Osteocyte (in vitro differentiated cells): ENCODE measurements at places on chromosomes 12 and 14.

DNA sequence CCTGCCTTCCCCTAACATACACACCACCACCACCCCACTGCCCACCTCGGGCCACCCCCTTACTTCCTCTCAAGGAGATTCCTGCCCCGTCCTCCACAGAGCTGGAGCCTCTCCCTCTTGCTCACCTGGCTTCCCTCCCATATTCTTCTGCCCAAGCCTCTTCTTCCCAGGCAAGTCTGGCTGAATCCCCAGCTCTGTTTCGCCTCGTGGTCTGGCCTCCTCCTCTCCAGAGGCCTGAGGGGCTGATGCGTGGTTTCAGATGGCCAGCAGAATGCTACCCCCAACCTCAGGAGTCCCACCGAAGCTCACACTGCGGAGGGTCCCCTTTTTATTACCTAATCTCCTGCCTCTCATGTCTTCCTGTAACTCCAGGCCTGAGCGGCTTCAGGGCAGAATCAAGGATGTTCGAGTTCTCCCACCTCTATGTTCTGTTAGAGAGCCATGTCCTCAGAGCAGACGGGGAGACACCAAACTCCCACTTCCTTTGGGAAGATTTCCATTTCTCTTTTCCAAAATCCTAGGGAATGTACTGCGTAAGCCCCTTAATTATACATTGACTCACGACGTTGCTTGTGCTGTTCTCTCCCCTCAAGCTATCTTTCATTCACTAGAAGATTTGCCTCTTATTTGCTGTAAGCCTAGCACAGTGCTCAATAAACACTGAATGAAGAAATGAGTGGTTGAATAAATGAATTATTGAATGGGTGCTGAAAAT lies 33.9 kb upstream of the LTBP2 start:
- no peak for DNase-seq

DNA sequence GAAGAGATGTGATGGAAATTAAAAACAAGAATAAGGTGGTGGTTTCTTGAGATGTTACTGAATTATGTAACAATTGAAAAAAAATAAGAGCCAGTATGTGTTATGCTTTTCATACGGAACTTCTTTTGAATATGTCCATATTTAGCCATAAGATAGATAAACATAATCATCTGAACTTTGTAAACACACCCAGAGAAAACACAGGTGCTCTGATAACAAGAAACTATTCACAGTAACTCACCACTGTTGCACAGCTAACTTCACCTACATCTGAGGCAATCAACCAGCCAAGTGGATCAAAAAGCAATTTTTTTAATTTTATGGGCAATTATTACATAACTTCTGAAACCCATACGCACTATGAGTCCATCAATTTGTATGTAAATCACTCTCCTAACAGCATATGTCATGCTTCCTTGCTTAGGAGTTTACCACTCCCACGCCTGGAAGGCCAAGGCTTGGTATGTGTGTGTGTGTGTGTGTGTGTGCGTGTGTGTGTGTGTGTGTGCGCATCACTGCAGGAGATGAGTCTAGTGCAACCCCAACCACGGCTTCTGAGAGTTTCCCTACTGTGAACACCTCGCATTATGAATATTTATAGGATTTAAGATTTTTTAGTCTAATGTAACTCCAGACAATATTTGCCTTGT lies 443.4 kb downstream of the BCAT1 start:
- no peak for DNase-seq

DNA sequence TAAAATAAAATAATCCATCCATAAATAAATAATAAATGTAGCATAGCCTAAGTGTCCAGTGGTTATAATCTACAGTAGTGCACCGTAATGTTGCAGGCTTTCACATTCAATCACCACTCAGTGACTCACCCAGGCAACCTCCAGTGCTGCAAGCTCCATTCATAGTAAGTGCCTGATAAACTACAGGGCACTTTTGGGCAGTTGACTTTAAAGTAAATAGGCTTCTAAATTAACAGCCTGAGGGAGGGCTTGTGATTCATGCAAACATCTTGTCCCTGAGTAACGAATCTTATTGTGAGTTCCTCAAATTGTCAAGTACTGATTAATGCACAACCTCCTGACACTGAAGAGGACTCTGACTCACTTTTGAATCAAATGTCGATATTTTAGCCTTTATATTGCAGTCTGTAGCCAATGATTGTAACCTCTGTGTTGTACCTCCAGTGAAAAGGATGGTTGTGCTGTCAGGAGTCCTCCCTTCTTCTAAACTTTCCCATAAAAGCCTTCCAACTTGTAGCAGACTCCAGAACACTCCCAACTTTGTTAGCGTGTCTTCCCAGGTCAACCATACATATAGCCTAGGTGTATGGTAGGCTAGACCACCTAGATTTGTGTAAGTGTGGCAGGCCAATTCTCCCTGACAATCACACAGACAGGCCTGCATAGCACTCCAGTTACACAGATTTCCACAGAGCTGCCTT lies 55.0 kb upstream of the BICD1 start:
- DNase-seq: no peak

DNA sequence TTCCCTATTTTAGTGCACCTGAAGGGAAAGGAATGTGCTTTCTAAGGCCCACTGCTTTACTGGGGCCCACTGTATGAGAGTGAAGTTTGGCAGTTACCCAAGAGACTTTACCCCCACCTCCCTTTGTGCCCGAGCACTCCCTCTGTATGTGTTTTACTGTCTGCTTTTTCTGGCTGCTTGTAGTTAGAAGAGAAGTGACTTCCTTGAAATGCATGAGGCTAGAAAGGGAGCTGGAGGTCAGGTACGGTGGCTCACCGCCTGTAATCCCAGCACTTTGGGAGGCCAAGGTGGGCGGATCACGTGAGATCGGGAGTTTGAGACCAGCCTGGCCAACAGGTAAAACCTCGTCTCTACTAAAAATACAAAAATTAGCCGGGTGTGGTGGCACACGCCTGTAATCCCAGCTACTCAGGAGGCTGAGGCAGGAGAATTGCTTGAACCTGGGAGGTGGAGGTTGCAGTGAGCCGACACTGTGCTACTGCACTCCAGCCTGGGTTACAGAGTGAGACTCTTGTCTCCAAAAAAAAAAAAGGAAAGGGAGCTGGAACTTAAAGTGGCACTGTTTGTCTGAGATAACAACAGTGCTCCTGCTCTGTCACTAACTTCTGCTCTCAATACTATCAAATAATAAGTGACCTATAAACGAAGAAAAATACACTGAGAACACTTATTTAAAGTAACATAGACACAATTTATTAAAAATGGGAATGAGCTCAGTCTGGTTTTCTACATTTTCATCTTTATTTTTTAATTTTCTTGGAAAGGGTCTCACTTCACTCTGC lies 5.8 kb downstream of the TRIP11 start:
- no peak for DNase-seq

GRCh38 chr12:131218026-131218922 lies 264.6 kb downstream of the ADGRD1 start:
- no peak for DNase-seq

DNA sequence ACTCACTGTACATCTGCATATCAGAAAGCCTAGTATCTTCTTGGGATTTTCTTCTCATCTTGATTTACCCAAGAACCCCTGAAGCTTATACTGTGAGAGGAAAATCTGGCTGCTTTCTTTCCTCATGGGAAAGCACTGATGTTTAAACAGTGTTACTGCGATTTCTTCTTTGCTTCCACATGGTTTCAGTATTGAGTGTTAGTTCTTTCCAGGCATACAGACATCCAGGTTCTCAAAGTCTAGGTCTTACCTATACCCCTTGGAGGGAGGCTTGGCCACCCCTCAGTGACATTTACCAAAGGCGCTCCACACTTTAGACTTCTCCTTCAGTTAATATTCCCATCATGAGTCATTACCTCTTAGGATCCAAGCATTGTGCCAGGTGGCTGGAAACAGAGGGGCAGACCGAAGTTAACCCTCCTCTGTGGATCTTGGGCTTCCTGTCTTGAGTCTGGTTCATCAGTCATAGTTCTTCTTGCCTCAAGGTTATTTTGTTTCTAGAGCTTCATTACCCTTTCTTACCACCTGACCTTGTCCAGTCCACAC lies 79.1 kb downstream of the TMEM117 start:
- DNase-seq: no peak

GRCh38 chr12:27119797-27120196 lies 37.4 kb upstream of the C12orf71 start:
- DNase-seq: no peak

DNA sequence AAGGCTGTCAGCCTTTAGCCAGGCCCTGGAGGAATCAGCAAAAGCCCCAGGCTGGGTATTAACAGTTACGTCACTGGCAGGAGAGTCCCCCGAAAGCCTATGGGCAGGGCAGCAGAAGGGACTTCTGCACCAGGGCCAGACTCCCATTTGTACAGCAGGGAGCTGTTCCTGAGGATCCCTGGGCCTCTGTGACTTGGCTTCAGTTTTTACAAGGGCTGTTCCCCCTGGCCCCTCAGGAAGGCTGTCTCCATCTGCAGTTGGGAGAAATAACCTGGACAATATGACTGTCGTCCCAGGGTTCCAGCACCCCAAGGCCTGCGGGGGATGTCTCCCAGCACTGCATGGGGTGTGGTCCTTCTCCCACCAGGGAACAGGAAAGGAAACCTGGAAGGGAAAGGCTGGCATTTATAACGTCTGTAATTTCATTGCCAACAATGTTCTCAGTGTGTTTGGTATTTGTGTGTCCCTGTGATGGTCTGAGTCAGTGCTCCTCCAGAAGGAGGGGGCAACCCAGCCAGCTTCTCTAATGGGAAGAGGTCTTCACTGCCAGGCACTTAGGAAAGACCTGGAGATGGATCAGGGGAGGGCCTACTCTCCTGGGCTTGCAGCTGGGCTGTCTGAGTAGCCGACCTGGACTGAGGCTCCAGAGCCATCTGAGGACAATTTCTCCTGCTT lies 42.4 kb downstream of the ERH start:
- DNase-seq: no peak

DNA sequence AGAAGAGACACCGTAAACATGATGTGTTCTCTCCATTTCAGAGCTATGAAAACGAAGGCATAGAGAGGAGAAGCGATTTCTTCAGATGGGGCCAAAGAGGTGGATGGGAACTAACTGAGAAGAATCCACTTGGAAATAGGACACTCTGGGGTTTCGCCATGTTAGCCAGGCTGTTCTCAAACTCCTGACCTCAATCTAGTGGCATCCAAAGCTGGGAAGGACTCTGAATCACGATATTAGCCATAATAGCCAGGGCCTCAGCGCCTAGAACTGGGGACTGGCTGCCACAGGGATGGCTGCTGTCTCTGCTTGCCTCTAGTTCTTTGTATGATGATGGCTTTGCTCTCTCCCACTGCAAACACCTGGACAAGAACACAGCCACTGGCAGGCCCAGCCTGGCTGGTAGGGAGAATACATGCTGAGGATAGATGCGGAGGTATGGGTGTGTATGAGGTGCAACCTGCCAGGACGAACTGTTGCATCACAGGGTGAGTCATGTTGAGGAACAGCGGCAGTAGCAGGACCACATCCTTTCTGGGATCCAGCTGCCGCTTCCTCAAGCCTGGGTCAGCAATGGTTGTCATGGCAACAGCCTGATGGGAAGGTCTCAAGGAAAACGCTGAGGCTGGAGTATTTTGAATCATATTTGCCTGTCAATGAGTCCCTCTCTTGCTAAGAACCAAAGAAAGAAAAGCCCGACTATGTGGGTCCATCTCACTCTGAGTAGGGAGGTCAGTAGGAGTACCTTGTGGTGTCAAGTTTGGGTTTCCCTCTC lies 31.1 kb downstream of the CCDC177 start:
- DNase-seq: no peak

- DNase-seq: no peak
Measured at GRCh38 chr14:100586403-100587085, 673 bp downstream of the BEGAIN start.

GRCh38 chr12:47303995-47304560 lies 224.3 kb upstream of the AMIGO2 start:
- no peak for DNase-seq

DNA sequence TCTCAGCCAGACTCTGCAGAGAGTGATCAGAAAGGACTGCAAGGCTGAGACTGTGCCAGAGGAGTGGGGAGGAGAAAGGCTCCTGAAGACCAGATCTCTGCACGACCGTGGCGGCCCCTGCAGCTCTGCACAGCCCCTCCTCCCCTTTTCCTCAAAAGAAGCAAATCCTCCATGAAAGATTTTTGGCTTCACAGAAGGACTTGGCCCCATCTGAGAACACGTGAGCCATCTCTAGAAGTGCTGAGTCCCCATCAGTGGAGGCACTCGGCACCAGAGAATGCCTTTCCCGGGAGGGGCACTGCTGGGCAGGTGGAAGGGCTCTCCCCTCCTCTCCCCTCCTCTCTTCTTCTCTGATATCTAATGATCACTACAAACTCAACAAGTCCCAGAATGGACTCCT lies 6.8 kb downstream of the FIGNL2 start:
- no peak for DNase-seq

DNA sequence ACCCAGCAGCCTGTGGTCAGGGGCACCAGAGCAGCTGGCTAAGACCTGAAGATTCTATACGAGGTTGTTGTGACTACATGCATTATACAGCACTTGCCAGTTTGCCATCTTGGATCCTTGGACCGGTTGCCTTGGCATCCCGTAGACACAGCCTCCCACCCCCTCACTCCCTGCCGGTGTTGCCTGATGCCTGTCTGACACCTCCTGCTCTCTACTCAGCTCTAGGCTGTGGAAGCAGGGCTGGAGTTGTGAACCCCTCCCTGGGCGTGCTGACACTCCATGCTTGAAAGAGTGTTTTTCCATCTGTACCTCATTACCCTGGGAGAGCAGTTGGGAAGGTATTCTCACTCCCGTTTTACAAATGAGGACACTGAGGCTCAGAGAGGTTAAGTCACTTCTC lies 2.5 kb downstream of the CHGA start:
- no peak for DNase-seq

DNA sequence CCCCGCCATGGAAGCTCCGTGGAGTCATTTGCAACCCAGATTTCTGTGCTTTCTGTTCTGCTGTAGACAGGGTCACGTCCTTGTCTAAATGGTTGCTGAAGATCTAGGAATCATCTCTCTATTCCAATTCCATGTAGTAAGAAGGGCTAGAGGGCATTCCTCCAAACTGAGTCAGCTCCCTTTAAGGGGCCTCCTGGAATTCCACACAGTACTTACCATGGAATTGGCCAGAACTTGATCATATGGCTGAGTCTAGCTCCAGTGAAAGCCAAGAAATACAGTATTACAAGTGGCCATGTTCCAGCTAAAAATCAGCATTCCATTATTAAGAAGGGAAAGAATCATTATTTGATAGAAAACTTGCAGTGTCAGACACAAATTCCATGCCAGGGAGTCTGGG lies 171.9 kb downstream of the PRKCH start:
- no peak for DNase-seq

DNA sequence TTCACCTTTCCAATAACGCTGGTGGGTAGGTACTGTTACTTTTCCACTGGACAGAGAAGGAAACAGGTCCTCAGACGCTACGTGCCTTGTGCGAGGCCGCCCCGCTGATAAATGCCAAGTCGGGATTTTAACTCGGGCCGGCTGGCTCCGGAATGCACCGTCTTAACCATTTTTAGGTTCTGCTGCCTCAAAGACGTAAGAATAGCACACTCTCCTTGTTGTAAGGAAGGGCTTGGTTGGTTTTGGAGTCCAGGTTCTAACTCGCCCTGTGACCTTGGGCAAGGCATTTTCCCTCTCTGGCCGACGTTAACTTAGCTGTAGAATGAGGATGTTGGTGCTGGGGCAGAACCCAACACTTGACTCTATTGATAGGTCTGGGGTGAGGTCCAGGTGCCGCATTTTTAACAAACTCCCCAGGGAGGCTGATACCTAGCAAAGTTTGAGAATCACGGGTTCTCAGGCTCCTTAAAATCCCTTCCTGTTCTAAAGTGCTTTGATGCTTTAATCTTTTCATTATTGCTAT lies 814 bp downstream of the ANKRD13A start:
- no peak for DNase-seq

GRCh38 chr12:7128681-7129286 lies at the start of gene RBP5:
TSS of gene RBP5 (minus strand) at chr12:7128889. CDS start at chr12:7128775, 114 bp downstream.
- DNase-seq: no peak
